GM12864 (cell line): ENCODE measurements at places on chromosomes 4 and X.

DNA sequence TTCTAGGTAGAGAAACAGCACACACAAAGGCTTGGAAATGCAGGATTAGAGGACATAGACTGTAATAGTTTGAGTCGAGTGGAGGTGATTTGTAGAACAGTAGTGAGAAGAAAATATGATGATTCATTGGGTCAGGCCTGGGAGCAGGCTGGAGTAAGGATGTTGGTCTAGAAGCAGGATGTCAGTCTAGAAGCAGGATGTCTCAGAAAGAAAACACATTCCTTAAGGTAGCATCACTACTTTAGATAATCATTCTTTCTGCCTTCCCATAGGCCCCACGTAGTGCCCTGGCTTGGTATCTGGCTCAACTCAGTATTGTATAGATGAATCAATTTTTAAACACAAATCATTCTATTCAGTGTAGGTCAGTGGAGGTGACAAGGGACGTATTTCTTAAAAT lies 11.2 kb upstream of the DACH2 start:
- no peak for DNase-seq

- no peak for DNase-seq
Measured at GRCh38 chr4:22721204-22721603, 28.5 kb downstream of the GBA3 start.

DNA sequence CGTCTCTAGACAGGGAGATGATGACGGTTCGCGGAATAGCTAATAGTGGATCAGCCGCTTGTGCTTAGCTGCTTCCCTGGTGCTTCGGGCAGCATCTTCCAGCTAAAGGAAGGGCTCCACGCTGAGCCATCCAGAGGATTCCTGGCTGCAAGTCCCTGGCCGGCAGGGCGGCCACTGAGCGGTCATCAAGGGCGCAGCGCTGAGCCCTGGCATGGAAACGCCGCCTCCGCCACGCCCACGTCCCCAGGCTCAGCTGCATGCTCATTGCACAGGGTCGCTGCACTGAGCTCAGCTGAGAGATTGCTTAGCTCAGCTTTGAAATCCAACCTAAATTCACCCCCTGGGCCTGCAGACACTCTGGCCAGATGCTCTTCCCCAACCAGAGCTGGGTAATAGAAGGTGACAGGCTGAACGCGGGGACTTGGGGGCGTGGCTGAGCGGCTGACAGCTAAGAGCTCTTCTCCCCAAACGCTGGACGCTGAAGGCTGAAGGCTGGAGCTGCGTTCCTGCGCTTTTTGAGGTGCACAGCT lies 118.2 kb upstream of the KIT start:
- DNase-seq, result no peak

DNA sequence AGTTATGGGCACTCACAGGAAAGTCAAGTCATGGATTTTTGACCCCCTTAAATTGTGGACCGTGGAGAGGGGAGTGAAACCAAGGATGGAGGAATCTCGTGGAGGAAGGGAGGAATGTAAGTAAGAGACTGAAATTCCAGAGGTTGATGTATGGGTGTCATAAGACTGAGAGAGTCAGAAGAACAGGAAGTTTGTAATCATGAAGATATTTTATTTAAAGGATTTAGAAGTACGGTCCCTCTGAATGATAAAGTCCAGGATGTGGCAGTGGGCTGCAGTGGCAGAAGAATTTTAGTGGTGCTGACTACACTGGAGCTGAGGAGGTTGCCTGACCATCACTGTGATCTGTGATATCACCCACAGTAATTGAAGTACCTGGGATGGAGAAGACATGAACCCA lies 57.8 kb downstream of the DCLK2 start:
- DNase-seq, result no peak

- DNase-seq, result no peak
Measured at GRCh38 chr4:71009890-71010588, 16.6 kb downstream of the DCK start.

DNA sequence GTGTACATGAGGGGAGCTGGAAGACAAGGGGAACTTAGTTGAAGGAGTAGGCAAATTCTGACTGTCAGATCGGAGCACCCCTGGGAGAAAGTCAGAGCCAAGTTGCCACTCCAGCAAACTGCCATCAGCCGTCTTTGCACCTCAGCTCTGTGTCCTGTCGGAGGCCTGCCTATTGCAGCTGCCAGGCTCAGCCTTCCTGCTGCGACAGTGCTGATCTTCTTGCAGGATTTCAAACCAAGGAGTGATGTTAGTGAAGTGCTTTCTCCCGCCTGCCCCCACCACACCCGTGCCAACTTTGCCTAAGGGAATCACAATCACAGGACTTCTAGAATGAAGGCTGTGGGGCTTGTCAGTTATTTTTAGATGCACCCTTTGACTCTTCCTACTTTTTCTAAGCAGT lies 185.3 kb downstream of the KIT start:
- no peak for DNase-seq

- no peak for DNase-seq
Measured at GRCh38 chr4:105061731-105062130, 84.9 kb upstream of the TET2 start.

GRCh38 chr4:8329859-8330761 lies 60.6 kb downstream of the HTRA3 start:
- DNase-seq, result no peak

DNA sequence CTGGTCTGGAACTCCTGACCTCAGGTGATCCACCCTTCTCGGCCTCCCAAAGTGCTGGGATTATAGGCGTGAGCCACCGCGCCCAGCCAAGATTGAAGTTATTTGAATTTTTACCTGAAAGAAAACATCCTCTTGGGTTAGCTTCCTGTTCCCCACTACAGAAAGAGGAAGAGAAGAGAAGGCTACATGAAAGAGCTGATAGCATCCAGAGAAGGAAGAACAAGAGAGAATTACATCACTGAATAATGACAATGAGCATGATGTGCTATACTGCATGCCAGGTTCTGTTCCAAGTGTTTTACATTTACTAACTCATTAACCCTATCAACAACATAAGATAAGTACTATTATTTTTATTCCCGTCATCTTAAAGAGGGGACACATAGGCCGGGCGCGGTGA lies 11.5 kb upstream of the TBC1D1 start:
- no peak for DNase-seq

- DNase-seq, result no peak
Measured at GRCh38 chr4:150149381-150149780, 71.1 kb downstream of the DCLK2 start.

DNA sequence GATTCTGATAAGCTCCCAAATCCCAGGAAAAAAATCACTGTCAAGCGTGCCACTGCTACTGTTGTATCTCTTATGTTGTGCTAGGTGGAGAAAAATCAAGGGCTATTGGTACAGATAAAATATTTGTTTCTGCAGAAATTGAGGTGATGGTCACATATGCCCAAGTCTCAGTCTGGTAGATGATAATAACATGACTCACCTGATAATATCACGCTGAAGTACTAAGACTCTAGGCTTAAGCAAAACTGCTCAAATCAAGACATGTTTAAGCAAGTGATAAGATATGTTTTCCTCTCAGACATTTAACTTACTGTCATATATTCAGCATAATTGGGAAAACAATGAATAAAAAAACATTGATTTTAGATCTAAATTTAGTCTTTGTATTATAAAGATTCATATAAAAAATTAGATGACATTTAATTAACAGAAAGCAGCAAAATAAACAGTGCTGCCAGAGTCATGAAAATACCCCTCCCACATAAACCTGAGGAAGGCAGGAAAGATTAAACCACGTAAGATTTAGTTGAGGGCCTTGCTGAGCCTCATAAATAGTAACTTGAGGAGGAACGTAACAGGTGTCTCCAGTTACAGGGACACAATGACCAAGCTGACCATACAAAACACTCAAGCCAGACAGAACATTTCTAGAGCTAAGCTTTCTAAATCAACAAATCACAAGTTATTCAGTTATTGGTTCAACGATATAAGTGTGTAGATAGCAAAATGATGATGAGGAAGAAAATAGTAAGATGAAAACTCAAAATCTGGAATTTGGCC lies 143.5 kb downstream of the CHM start:
- no peak for DNase-seq
